ENCODE measurements at places on chromosomes 12 and 14.

DNA sequence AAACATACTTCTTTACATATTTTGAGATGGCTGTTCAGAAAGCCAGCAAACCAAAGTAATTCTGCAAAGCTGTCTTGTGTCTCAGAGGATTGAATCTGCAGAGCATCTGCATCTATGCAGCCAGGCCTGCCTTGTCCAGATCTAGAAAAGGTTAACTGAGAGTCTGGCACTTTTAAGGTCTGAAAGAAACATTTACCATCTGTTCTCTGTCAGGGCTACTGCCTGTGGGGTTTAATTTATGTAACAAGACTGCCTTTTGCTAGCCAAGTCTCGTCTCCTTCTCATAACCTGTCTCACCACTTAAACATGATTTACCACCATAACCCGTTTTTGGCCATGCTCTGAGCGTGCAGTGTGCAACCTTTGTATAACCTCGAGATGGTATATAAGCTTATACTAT lies 194.2 kb downstream of the SYT10 start:
- DNase-seq: no peak

DNA sequence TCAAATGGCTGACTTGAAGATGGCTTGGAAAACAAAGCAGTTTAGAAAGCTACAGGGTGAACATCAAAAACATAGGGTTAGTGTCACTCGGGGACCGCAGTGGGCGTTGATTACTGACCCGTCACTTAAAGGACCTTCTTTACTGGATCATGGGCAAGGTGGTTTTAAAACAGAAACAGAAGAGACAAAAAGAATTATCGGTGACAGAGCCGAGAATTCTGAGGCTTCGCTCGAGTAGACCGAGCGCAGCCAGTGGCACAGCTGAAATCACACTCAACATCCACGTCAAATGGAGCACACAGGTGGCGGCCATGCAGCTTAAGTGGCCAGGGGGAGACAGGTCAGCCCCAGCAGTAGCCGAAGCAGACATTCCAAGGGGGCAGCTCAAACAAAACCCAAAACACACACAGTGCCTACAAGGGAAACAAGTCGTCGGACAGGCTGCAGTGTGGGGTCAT lies 17.3 kb downstream of the SNRNP35 start:
- no peak for DNase-seq

- DNase-seq: peak; percentile 7
Measured at GRCh38 chr14:70624972-70625371, 16.7 kb upstream of the TTC9 start.

DNA sequence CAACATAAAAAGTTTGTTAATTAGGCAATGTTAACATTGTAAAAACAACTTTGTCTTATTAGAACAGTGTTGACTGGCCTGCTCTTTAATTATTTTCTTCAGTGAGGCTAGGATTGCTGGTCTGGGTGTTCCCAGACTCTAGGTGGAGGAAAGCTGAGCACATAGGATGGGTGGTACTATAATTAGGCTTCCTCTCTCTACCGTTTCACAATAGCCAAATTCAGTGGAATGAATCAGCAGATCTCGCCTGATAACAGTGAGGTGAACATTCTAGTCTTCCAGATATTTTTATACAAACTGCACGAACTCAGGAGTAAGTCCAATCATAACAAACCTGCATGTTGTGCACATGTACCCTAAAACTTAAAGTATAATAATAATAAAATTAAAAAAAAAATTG lies 11.9 kb downstream of the PTGDR start:
- DNase-seq: peak; percentile 55

GRCh38 chr14:95413289-95414215 lies 93.8 kb upstream of the CLMN start:
- peak; percentile 11 for DNase-seq

DNA sequence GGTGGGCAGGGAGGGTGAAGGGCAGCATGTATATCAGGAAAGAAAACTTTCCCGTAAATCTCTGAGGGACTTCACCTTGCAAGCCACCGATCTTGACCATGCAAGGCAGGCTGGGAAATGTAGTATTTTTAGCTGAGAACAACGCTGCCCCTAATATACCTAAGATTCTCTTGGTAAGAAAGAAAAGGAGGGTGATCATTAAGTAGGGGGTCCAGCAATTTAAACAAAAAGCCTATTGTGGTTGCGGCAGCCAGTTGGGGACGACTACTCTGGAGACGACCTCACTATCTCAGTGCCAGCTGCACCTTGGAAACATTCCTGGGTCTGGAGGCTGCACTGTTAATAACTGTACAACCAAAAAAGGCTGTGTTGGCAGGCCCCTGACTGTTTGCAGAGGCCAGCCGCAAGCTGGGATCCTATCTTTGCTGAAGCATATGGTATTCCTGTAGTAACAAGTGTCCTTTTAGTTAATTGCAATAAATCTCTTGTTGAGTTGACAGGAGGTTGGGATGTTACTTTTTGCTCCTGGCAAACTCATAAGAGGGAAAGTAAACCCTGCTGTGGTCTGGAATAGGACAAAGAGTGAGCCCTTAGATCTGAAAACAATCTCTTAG lies 6.4 kb downstream of the APOLD1 start:
- DNase-seq: peak; percentile 16

DNA sequence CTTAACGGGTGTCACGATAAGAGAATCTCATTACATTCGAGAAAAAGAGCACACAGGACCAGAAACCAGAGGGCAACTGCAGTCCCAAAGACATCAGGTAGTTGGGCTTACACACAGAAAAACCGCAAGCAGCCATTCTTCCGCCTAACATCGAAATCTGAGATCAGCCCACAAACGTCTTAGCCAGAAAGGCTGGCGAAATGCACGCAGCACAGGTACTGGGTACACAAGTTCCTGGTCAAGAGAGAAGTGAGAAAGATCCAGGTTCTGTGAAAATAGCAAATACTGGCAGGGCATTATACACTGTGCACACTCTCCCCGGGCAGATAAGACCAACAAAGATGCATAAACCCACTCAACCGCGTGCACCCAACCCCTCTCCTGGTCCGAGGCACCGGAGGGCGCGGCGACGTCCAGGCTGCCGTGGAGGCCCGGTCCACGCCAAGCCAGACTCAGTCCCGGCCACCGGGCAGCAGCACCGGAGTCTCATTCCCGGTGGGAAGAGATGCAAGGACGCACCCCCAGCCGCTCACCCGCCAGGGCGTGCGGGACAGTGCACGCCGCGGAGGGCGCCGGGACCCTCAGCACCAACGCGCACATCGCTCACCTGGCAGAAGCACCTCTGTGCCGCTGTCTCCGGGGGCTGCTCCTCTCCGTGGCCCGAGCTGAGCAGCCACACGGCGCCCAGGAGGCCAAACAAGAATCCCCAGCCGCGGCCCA lies 437 bp downstream of the ERO1A start:
- DNase-seq: peak; percentile 53

DNA sequence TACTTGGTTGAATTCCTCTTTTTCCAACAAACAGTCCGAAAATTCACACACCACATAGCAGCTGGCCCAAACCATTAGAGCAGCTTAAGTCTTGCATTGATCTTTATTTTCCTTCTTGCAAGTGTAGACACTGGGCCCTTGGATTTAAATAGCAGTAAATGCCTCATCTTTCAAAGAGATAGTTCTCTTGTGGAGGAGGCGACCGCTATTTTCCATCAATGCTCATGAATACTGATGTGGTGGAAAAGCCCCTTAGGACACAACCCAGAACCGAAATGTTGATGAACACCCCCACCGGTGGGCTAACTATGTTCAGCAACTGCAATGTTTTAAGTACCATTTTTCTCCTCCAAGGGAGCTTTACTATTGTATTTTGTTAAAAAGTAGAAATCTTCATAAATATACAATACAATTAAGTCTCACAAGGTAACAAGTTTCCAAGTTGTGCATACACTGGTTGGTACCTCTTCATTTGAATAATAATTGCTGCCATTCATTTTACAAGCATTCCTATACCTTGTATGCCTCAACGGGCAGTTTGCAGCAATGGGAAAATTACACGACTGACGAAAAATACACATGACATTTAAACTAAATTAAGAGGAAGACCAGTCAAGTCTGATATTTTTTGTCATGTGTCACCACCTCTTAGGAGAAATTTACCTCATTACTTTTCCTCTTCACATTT lies 18.0 kb downstream of the NIN start:
- no peak for DNase-seq

DNA sequence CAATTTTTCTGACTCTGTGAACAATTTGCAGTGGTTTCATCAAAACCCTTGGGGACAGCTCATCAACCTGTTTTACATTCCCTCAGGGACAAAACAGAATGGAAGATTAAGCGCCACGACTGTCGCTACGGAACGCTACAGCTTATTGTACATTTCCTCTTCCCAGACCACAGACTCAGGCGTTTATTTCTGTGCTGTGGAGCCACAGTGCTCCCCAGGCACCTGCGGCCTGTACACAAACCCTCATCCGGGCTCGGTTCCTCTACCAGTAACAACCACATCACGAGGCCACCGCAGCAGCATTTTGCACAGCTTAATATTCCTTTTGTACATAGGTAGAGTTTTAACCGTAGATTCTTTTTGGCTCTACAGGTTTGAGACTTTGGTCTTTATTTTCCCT lies 397.4 kb upstream of the OR4E1 start:
- DNase-seq: no peak
